CD4-positive, alpha-beta T cell treated with Interferon alpha-2 for 1 hour (primary cell): ENCODE measurements at places on chromosomes 11 and 22.

DNA sequence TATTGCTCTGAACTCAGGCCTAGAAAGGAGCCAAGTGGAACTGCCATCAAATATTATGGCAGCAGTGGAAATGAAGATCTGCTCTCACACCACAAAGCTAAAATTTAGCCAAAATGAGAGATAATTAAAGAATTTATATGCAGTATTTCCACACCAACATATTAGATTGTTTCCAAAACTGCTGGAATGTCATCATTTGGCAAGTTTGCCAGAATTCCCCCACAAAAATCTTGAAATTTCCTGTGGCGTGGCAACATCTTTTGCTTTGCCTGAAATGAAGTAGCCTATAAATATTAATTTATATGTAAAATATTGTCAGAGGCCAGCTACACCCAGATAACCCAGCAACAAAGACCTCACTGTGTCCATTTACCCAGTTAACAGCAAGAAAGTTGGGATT lies 13.8 kb downstream of the C11orf71 start:
- no peak for DNase-seq

GRCh38 chr11:23789200-23789853 lies 707.5 kb upstream of the LUZP2 start:
- DNase-seq, result no peak

- no peak for DNase-seq
Observed at GRCh38 chr11:72480347-72480746, 46.0 kb upstream of the CLPB start.

DNA sequence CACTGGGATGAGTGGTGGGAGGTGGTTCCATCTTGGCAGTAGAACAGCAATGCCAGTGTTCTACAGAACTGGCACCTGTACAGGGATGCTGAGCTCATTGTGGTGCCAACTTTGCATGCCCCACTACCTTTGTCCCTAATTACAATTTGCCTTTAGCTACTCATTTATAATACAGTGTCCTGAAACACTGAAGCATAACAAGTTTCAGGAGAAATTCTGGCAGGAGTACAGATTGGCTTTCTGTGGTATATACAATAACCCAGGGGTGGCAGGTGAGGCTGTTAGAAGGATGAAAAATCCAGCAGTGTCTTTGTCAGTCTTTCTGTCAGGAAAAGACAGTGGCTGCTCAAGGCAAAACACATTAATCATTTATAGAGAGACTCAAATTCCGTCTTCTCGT lies 240.3 kb downstream of the FAM76B start:
- no peak for DNase-seq

GRCh38 chr22:49963647-49964026 lies 3.1 kb downstream of the PIM3 start:
- peak; percentile 1 for DNase-seq

DNA sequence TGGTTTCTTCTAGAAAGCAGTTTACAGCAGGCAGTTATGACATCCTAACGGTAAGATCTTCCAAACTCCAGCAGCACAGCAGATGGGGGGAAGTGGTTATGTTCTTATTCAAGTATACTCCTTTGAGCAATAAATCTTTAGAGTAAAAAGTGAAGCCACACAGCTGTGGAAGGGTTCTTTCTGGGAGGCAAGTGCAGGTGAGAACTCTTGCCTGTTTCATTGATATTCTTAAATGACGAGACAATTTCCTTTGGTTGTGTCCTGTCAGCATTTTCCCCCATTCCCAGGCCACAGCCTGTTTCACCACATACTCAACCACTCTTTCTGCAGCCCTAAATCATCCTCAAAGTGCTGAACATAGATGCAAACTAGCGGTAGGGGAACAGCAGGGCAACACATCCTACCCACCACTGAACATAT lies 207.3 kb upstream of the MTNR1B start:
- DNase-seq, result no peak

DNA sequence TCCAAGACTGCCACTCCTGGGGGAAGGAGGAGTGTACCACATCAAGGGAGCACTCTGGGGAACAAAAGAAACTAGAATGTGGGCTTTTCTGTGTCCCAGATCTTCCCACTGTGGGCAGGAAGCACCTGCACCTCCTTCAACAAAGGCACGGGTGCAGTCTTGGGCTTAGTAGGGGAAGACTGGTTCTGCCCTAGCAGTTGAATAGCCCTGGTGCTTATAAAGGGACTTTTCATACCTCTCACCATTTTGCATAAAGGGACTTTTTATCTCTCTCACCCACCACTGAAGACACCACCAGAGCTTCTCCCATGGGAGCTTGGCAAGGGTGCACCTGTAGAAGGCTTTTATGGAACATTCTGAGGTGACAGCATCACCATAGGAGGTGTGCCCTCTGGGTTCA lies 65.8 kb upstream of the MS4A8 start:
- DNase-seq, result no peak

GRCh38 chr22:28247667-28248363 lies 328.8 kb upstream of the PITPNB start:
- DNase-seq, result no peak

GRCh38 chr11:86181379-86181778 lies 63.2 kb upstream of the EED start:
- no peak for DNase-seq

- no peak for DNase-seq
Observed at GRCh38 chr11:75490221-75491181, 35.2 kb downstream of the GDPD5 start.

DNA sequence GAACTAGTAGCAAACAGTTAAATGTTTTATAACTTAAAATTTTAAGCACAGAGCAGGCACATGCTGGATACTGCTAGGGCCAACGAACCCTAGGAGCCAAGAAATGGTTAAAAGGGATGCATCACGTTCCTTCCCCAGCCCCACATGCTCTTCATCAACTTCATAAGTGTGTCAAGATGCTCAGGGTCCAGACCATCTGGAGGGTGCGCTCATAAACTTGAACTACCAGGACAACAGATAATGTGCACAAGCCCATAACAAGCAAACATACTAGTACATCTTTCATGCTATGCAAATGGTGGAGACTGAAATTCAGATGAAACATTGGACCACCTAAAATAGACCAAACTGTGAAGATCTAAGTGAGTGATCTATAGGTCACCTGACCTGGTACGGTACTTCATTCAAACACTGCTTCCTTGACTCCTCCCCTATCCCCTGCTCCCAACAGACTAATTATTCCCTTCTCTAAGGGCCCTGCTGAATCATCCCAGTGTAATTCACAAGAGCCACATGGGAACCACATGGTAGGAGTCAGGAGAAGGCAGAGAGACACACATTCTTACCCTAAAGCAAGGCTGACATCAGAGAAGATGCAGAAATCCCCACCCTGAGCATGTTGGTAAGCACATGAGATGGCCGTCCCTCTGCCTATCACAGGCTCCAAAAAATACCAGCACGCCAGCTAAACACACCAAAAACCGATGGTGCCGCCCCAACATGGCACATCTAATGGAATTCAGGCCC lies 83.9 kb downstream of the ETS1 start:
- no peak for DNase-seq

- DNase-seq, result no peak
Observed at GRCh38 chr11:2180789-2181370, 9.3 kb upstream of the TH start.

GRCh38 chr11:132035766-132036165 lies 665.4 kb downstream of the NTM start:
- DNase-seq, result no peak

DNA sequence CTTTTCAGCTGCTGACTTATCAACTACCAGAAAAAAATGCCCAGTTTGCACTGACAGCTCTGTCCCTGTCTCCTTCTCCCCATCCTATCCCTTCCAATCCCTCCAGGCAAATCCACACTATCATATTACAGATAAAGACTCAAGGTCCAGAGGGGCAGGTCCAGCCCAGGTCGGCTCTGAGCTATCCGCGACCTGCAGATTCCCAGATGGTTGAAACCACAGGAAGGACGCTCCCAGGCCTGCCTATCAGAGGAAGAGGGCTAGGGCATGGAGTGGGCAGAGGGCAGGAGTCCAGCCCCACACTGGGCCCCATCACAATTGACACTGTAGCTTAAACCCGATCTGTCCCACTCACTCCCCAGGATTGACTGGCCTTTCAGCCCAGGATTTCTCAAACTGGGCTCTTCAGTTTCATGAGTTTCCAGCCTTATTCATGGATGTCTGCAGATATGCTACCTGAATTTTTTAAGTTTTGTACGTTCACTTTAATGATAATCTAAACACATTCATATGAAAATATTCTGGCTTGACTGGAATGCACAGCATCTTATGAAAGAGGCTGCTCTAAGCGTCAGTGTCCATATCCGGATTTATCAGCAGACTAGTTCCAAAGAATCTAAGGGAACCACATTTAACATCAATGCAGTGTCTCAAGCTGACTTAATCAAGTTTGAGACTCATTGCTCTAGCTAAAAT lies 16.4 kb upstream of the FCHSD2 start:
- DNase-seq, result no peak

GRCh38 chr11:64316672-64317324 lies 561 bp downstream of the TRMT112 start:
- peak; percentile 53 for DNase-seq

DNA sequence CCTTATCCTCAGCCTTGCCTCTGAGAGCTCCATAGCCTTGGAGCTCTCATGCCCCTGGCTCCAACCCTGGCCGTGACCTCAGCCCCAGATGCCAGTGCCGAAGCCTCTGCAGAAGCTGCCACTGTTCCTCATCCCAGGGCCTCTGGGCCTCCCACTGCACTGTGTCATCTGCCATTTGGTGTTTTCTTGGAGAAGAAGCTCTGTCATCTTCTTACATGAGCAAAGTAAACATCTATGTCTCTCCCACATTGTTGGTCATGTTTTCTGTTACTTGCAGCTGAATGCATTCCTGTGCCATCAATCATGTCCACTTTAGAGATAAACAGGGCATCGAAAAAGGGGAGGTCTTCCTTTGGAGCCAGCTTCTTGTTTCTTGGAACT lies 45.0 kb upstream of the FTH1 start:
- no peak for DNase-seq

GRCh38 chr11:90646706-90647105 lies 423.9 kb upstream of the CHORDC1 start:
- no peak for DNase-seq

- peak; percentile 37 for DNase-seq
Observed at GRCh38 chr11:61417670-61418069, 12.1 kb downstream of the CPSF7 start.

GRCh38 chr11:43955381-43956118 lies 13.1 kb downstream of the C11orf96 start:
- DNase-seq, result no peak

DNA sequence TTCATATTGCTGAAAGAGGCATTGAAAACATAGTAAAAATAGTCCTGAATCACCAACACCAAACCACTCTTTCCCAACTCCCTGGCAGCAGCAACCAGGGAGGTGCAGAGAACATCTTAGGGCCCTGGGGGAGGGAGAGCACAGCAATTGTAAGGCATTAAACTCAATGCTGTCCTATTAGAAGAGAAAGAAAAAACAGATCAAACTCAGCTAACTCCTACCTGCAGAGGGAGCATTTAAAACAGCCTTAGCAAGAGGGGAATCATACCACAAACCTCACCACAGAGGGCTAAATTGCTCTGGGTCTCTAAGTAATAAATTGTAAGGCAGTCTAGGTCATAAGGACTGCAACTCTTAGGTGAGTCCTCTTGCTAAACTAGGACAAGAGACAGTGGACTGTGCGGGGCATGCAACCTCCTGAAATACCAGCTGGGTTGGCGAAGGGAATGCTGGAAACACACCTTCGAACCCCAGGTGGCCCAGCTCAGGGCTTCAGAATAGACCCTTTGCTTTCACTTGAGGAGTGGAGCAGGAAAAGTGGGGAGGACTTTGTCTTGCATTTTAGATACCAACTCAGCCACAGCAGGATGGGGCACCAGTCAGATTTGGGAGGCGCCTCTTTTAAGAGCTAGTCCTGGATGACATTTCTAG lies 697.1 kb upstream of the FAT3 start:
- no peak for DNase-seq

- no peak for DNase-seq
Observed at GRCh38 chr22:19130959-19131684, at the start of gene TSSK2. Gene TSSK2 (plus strand): TSS chr22:19131308. CDS start chr22:19131400, 92 bp downstream.

DNA sequence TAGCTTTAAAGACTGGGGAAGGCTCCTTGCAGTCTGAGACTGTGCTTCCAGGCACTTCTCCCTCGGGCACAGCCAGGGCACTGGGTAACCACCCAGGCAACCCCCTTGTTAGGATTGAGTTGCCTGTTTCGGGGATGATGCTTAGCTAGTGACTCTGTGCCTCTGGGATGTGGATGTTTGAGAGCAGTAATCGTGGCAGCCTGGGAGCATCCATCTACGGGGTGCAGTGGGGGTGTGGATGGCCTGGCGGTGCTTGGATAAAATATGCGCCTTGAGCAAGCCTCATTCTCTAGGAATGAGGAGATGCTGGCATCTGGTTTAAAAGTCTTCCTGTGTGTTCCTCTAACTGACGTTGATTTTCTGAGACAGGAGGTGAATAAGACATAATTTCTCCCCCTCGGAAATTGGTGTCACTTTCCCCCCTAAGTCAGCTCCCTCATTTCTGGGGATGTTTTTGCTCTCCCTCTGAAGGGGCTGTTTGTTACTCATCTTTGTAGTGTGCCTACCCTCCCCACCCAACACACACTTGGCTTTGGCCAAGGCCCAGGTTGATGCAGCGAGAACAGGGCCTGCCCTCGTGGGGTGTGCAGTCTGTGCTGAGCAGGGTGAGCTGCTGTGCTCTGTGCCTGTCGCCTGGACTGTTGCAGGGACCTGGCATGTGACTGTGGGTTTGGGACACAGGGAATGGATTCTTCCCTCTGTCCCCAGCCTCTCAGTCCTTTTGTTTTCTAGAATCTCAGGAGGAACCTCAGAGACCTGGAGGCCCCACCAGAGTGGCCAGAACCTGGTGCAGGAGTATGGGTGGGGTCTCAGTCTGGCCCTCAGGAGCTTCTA lies 2.0 kb downstream of the GNAZ start:
- DNase-seq, result no peak

DNA sequence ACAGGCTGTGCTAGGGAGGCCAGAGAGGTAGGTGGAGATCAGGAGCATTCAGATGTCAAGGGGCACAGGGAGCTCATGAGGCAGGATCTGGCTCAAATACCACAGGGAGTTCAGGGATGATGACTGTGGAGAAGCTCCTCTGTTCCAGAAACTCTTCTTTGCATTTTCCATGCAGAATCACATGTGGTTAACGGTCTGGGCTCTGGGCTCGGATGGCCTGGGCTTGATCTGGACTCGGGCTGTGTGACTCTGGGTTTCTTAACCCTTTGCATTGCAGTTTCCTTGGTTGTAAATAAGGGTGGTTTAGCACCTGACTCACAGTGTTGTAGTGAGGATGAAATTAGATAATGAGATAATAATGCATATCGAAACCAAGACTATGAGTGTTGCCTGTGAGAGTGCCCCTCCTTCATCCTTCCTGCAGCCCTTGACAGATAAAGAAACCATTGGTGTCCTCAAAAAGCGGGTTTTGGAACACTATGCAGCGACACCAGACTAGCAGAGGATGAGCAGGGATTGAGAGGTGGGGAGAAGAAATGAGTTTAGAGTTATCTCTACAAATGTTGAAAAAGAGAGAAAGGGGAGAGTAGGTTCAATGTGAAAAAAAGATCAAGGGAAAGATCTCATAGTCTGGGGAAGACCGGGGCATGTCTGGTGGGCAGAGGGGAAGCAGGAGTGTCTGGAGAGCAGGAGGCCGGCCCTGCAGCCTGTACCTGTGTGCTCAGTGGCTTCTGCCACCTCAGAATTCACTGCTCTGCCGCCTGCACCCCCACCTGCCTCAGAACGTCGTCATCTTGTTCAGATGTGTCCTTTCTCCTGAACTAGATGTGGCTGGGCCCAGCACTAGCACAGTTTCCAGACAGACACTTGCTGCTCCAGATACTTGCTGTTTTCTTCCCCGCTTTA lies 197.8 kb upstream of the SORL1-AS1 start:
- no peak for DNase-seq

GRCh38 chr11:17077520-17078401 lies at the start of gene RPS13:
Gene RPS13 (minus strand): TSS chr11:17077667. CDS start chr11:17077641, 26 bp downstream.
- DNase-seq, result peak; percentile 96
